Common myeloid progenitor, CD34-positive (primary cell): ENCODE measurements at places on chromosomes 6 and 20.

- H3K27me3 ChIP-seq, result no peaks in the 10 kb centered on the region
- no peaks in the 10 kb centered on the region for H3K36me3 ChIP-seq
- H3K27ac ChIP-seq, result no peak overlapping the region
- no peak overlapping the region for H3K4me3 ChIP-seq
- no peak for DNase-seq
Measured at GRCh38 chr6:18334251-18334650, 52.9 kb upstream of the RNF144B start.

DNA sequence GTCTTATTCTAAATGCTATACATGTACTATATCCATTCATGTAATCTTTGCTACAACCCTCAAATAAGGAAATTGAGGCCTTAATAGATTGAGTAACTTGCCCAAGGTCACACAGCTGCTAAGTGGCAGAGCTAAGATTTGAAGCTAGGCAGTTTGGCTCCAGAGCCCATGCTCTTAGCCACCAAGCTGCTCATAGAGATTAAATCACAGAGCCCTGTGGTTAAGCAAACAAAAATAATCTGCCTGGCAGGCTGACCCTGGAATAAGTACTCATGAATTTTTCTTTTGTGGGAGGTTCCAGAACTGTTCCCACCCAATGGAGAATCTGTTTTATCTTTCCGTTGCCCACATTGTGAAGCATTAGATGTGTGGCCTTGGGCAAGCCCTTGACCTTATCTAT lies 7.4 kb downstream of the AAR2 start:
- no peak overlapping the region for H3K4me3 ChIP-seq
- H3K36me3 ChIP-seq, result peaks cover 30% of the 10 kb centered on the region
- DNase-seq, result no peak
- no peak overlapping the region for H3K27ac ChIP-seq

DNA sequence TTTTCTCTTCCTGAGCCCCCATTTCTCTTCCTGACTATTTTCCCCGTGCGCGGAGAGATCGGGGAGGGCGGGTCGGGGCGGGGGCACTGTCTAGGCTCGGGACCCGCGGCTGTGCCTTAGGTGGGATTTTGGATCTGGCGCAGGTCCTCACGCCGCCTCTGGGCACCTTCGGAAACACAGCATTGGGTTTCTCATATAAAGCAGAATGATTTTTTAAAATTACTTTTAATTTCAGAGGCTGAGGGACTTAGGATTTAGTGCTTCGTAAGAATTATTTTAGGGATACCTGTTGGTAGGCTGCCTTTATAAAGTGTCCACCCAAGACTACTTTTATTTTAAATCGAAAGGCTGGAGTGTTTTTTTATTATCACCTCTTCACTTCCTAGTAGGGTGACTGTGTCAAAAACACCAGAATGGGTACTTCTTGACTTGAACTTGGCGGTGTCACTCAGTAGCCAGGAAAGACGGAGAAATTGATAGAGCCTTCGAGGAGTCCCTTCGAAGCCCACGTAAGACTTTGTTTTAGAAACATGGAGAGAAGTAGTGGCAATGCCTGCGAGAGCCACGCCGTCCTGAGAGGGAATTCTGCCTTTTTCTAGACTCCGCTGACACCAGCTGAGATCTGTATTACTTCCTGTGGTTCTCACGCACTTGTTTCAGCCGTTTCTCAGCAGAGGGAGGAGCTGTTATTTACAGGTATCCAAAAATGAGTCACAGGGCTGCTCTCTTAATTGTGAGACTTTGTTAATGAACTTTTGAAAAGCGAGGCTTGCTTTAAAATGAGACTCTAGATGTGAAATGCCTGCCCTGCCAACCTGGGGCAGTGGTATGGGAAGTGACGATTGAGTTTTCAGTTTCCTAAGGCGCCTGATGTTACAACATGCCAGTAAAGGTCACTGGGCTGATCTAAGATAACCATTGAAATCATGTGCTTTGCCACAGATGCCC lies 667 bp downstream of the STX11 start:
- peak; percentile 86 for DNase-seq
- H3K36me3 ChIP-seq, result no peaks in the 10 kb centered on the region
- H3K4me3 ChIP-seq, result peak overlapping the region; percentile 79
- H3K27me3 ChIP-seq, result no peaks in the 10 kb centered on the region
- peak overlapping the region; percentile 84 for H3K27ac ChIP-seq
- peaks cover 5% of the 10 kb centered on the region for H3K4me1 ChIP-seq

DNA sequence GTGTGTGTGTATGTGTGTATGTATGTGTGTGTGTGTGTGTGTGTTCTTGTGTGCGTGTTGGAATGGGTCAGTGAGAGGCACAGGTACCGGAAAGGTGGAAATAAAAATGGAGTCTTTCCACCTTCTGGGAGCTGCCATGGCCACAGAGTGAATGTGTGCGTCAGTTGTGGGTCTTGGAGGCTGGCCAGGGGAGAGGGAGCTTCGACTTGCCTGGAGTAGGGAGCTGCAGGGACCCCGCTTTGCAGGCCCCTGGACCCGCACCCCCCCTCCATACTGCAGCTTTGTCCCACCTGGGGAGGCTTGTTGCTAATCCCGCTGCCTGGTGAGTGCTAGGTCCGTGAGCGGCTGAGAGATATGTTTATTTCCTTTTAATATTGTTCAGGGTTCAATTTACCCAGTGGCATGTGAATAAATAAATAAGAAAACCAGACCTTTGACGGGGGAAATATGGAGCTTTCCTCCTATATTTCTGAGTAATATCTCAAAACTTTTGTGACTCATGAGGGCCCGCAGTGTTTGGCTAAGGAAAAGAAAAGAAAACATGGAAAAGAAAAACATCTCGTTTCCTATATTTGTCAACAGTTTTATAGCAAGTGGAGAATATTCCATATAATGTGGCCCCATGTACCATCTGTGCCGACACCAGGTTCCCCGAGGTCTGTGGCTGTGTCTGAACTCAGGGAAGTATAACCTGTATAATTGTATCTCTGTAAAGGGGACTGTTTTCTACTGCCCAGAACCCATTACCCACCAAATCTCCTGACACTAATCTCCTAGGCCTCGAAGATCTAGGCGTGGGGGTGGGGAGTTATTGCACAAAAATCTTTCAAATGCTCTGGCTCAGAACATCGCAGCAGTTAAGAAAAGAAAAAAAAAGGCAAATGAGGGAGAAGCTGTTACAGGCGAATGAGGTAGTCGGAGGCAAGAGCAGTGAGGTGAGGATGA lies 24.6 kb upstream of the CCDC167 start:
- DNase-seq, result no peak
- H3K4me3 ChIP-seq, result no peak overlapping the region
- no peaks in the 10 kb centered on the region for H3K36me3 ChIP-seq
- H3K4me1 ChIP-seq, result peaks cover 16% of the 10 kb centered on the region
- H3K27me3 ChIP-seq, result peaks cover 27% of the 10 kb centered on the region

GRCh38 chr6:49430866-49431265 lies 32.2 kb downstream of the MMUT start:
- peaks cover 23% of the 10 kb centered on the region for H3K36me3 ChIP-seq
- no peaks in the 10 kb centered on the region for H3K27me3 ChIP-seq
- no peaks in the 10 kb centered on the region for H3K4me1 ChIP-seq
- DNase-seq, result no peak
- H3K27ac ChIP-seq, result no peak overlapping the region
- H3K4me3 ChIP-seq, result no peak overlapping the region

DNA sequence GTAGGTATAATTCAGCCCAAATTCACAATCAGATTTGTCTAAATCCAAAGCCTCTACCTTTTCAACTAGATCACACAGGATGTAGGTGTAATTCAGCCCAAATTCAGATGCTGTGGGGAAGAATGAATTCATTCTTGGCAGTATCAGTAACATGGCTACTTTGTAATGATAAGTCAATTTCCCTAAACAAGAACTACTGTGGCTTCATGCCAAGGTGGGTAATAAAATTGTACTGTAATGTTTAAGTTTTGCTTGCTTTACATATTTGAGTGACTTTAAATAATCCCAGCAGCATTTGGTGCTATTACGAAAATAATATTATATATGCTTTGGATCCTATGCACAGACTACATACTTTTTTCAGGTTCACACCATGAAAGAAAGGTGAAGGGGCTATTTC lies 239.1 kb downstream of the HDGFL1 start:
- DNase-seq, result no peak
- H3K4me1 ChIP-seq, result no peaks in the 10 kb centered on the region
- H3K27ac ChIP-seq, result no peak overlapping the region
- H3K36me3 ChIP-seq, result no peaks in the 10 kb centered on the region
- H3K27me3 ChIP-seq, result no peaks in the 10 kb centered on the region

DNA sequence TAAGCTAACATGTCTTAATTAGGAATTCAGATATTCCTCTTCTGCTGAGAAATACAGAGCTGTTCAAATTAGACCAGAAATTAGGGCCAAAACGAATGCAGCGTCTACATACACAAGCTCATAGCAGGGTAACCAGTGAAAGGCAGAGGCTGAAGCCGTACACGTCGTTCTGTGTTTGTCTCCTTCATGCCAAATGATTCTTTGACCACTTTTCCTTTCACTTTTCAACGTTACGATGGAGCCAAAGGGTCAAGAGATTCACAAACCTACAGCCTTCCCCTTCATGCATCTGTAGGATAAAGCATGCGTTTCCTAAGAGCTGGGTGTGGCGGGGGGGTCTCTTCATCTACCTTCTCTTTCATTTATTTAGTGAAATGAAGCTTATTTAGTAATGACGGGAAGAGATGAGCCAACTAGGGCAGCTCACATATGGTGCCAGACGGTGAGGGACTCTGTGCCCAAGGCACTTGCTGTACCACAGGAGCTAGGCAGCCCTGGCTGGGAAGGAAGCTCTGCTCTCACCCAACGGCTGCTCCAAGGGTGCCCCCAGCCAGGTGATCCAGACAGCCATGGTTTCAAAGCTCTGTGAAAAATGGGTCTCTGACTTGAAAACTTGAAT lies 178.0 kb downstream of the ATXN1 start:
- H3K27ac ChIP-seq, result no peak overlapping the region
- no peak for DNase-seq
- H3K4me3 ChIP-seq, result no peak overlapping the region
- H3K36me3 ChIP-seq, result peaks cover 15% of the 10 kb centered on the region

DNA sequence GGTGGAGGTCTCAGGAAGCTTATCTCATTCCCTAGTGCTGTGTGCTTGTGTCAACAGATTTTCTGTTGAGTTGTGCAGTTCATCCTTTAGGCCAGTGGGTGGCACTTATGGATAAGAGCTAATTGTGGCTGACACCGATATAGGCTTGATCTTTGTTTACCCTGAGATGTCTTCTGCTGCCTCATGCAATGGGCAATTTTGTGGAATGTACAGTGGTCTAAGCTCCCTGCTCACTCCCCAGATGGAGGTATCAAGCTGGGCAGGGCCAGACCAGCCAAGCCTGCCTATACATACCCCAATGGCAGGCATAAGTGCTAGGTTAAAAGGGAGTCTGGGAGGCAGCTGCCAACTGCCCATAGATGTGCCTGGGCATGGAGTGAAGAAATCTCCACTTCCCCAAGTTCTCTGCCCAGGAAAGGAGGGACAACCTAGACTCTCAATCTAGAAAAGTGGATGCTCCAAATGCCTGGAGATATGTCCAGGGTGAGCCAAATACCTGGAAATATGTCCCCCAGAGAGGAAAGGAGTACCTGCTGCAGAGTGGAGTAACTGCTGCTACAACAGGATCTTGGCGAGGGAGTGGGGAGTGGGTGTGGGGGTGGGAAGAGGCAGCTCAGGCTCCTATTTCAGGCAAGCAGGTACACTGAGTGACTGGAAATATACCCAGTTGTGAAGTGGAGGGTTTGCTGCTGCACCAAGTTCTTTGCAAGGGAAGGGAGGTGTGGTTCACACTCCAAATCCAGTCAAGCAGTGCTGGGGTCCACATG lies 53.2 kb upstream of the ARG1 start:
- H3K4me3 ChIP-seq, result no peak overlapping the region
- no peak overlapping the region for H3K27ac ChIP-seq
- no peaks in the 10 kb centered on the region for H3K4me1 ChIP-seq

DNA sequence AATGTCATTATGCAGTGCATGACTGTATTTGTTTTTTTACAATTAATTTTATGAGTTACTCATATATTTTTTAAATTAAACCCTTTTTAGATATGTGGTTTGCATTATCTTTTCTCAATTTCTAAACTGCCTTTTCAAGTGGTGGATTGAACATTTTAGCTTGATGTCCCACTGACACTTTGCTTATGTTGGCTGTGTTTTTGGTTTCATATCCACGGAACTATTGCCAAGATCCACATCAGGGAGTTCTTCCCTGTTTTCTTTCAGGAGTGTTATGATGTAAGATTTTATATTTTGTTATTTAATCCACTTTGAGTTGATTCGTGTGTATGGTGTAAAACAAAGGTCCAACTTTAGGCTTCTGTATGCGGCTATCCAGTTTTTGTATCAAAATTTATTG lies 1144.9 kb upstream of the EYS start:
- H3K36me3 ChIP-seq, result no peaks in the 10 kb centered on the region
- no peak overlapping the region for H3K27ac ChIP-seq
- H3K4me3 ChIP-seq, result no peak overlapping the region
- H3K4me1 ChIP-seq, result no peaks in the 10 kb centered on the region

DNA sequence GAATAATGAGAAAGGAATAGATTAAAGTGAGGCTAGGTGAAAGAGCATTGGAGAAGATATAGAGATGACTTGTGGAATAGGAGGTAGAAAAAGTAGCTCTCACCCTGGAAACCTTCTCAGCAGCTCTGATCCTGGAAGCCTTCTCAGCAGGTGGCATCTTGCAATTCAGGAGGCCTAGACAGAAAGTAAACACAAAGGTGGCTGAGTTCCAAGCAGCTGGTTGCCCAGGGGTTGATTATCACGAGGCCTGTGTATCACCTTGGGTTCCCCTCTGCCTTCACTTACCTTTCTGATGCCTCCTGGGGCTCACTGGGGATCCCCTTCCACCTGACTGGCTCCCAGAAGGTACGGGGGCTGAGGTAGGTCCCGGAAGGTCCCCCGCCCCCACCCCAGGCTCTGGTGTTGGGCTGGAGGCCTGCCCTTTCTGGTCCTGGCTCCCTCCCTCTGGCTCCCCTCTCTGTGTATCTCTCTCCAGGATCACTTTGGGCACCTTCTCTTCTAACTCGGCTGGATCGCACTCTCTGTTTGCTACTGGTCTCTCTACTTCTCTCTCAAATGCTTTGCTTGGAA lies 9.7 kb downstream of the MDC1 start:
- no peak overlapping the region for H3K4me3 ChIP-seq
- H3K27me3 ChIP-seq, result no peaks in the 10 kb centered on the region
- peaks cover 69% of the 10 kb centered on the region for H3K36me3 ChIP-seq
- DNase-seq, result no peak

- no peak overlapping the region for H3K27ac ChIP-seq
- H3K4me3 ChIP-seq, result no peak overlapping the region
- no peaks in the 10 kb centered on the region for H3K36me3 ChIP-seq
- H3K27me3 ChIP-seq, result peaks cover 3% of the 10 kb centered on the region
- peak; percentile 33 for DNase-seq
Measured at GRCh38 chr6:165729307-165729936, 66.4 kb upstream of the PDE10A start.

DNA sequence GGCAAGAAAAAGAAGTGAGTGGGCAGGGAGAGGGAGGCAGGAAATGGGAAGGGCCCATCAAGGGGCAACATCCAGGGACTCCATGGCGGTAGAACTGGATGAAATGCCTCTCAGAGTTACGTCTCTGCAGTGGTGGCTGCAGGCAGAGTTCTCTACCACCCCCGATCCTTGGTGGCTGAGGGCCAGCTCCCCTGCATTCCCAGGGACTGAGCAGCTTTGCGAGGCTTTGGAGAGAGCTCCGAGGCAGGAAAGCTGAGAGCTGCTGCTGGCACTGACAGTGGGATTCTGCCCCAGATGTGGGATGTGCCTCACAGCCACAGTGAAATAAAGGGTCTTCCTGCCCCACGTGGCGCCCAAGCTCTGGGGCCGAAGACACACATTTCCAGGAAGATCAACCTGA lies 236.6 kb downstream of the SLC24A3 start:
- H3K4me3 ChIP-seq, result no peak overlapping the region
- H3K4me1 ChIP-seq, result peaks cover 34% of the 10 kb centered on the region
- no peak overlapping the region for H3K27ac ChIP-seq
- H3K36me3 ChIP-seq, result no peaks in the 10 kb centered on the region
